Activated naive CD4-positive, alpha-beta T cell treated with anti-CD3 and anti-CD28 coated beads for 36 hours (primary cell): ENCODE measurements at places on chromosomes 2 and 18. TPM values are rescaled to one million over a fixed set of nuclear protein-coding genes. Genes with fewer than 3 reads are reported as not detected.

- no peak for DNase-seq
- H3K36me3 ChIP-seq = no peaks in the 10 kb centered on the region
- no peaks in the 10 kb centered on the region for H3K4me1 ChIP-seq
- H3K27me3 ChIP-seq = peaks cover 8% of the 10 kb centered on the region
- H3K27ac ChIP-seq = no peak overlapping the region
These were observed 496.9 kb downstream of the EPHA4 start for GRCh38 chr2:221075203-221075602.

The MCM6 gene
- total RNA-seq = 221 TPM

DNA sequence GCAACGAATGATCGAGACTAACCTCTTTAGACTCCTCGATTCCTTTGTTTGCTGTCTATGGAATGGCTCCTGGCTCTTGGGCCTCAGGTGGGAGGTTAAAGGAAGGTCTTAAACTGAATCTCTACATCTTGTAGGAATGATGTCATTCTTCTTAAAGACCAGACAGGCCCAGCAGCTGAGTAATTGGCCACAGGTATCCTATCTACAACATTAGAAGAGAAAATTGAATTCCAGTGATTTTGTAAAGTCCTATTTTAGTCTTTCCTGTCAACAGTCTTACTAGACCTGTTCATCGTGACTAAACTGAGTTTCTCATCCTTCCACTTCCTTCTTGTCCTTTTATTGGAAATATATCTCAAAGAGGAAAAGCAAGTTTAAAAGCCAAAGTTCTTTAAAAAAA, 274.8 kb downstream of the ALPK2 start:
- no peak overlapping the region for H3K27ac ChIP-seq
- no peak for DNase-seq
- H3K4me1 ChIP-seq = no peaks in the 10 kb centered on the region
- H3K4me3 ChIP-seq = no peak overlapping the region
- H3K27me3 ChIP-seq = no peaks in the 10 kb centered on the region

The SOCS6 gene
- 0.42 TPM for total RNA-seq

DNA sequence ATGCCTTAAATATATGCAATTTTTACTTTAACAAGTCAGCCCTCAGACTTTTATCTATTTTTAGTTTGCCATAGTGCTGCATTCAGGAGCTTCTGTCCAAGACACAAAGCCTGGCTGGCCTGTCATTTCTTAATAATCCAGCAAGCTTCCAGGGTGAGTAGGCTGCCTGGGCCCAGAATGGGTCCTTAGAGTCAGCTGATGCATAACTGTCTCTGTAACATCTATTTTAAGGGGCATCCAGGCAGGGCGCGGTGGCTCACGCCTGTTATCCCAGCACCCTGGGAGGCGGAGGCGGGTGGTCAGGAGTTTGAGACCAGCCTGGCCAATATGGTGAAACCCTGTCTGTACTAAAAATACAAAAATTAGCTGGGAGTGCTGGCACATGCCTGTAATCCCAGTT, 11.8 kb upstream of the GNLY start:
- H3K4me1 ChIP-seq = no peaks in the 10 kb centered on the region
- DNase-seq = no peak
- no peak overlapping the region for H3K27ac ChIP-seq
- no peaks in the 10 kb centered on the region for H3K36me3 ChIP-seq
- no peak overlapping the region for H3K4me3 ChIP-seq
- H3K27me3 ChIP-seq = no peaks in the 10 kb centered on the region

DNA sequence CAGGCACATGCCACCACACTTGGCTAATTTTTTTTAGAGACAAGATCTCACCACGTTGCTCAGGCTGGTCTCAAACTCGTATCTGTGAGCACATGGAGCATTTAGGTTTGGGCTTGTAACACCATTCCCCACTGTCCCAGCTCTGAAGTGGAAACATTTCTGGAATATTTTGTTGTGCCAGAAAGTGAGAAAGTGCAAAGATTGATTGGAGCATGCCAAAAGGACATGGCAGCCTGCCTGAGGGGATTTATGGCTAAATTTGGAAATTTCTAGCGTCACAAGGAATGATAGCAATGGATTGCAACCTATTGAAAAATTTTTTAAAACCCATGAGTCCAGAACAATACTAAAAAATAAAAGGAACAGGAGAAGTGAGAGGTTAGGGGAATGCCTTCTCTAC, 136.8 kb downstream of the ESCO1 start:
- DNase-seq = no peak
- no peak overlapping the region for H3K4me3 ChIP-seq
- no peak overlapping the region for H3K27ac ChIP-seq
- no peaks in the 10 kb centered on the region for H3K4me1 ChIP-seq
- peaks cover 11% of the 10 kb centered on the region for H3K27me3 ChIP-seq
- H3K36me3 ChIP-seq = no peaks in the 10 kb centered on the region

The PSTPIP2 gene
- 14.3 TPM for total RNA-seq

GRCh38 chr2:22990246-22990645, 394.7 kb upstream of the KLHL29 start:
- no peaks in the 10 kb centered on the region for H3K36me3 ChIP-seq
- H3K27ac ChIP-seq = no peak overlapping the region
- H3K4me3 ChIP-seq = no peak overlapping the region
- no peak for DNase-seq
- no peaks in the 10 kb centered on the region for H3K27me3 ChIP-seq
- H3K4me1 ChIP-seq = no peaks in the 10 kb centered on the region

GRCh38 chr2:191922736-191923651, 76.1 kb upstream of the CAVIN2 start:
- no peaks in the 10 kb centered on the region for H3K4me1 ChIP-seq
- no peak for DNase-seq
- peaks cover 2% of the 10 kb centered on the region for H3K27me3 ChIP-seq
- no peaks in the 10 kb centered on the region for H3K36me3 ChIP-seq
- H3K27ac ChIP-seq = no peak overlapping the region
- no peak overlapping the region for H3K4me3 ChIP-seq

GRCh38 chr2:177893880-177894279, 178.7 kb downstream of the PDE11A start:
- H3K4me1 ChIP-seq = no peaks in the 10 kb centered on the region
- no peak overlapping the region for H3K27ac ChIP-seq
- H3K27me3 ChIP-seq = peaks cover 2% of the 10 kb centered on the region
- no peaks in the 10 kb centered on the region for H3K36me3 ChIP-seq
- H3K4me3 ChIP-seq = no peak overlapping the region

The PPIL3 gene
- 81.3 TPM for total RNA-seq

DNA sequence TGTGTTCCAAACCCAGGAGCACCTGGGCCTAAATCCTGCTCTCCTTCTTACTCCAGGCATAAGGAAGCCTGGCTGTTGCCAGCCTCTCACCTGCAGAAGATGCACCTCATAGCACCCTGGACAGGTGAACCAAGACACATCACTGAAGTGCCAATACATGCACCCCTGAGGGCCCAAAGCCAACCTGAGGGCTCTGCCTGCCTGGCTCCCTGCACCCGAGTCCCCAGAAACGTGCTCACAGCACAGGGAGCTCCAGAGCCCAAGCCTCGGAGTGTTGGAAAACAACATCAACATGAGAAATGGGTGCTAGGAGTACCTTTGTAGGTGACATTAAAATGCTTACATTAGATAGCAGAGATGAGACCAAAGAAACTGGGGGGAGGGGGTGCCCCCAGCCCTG, 96.3 kb upstream of the RAB6C start:
- no peak overlapping the region for H3K27ac ChIP-seq
- no peak for DNase-seq
- no peaks in the 10 kb centered on the region for H3K27me3 ChIP-seq
- H3K4me1 ChIP-seq = no peaks in the 10 kb centered on the region

- H3K27me3 ChIP-seq = no peaks in the 10 kb centered on the region
- peaks cover 5% of the 10 kb centered on the region for H3K4me1 ChIP-seq
These were observed 213.9 kb downstream of the WDPCP start for GRCh38 chr2:63374341-63374740.

The LYPD6 gene
- not detected for total RNA-seq

DNA sequence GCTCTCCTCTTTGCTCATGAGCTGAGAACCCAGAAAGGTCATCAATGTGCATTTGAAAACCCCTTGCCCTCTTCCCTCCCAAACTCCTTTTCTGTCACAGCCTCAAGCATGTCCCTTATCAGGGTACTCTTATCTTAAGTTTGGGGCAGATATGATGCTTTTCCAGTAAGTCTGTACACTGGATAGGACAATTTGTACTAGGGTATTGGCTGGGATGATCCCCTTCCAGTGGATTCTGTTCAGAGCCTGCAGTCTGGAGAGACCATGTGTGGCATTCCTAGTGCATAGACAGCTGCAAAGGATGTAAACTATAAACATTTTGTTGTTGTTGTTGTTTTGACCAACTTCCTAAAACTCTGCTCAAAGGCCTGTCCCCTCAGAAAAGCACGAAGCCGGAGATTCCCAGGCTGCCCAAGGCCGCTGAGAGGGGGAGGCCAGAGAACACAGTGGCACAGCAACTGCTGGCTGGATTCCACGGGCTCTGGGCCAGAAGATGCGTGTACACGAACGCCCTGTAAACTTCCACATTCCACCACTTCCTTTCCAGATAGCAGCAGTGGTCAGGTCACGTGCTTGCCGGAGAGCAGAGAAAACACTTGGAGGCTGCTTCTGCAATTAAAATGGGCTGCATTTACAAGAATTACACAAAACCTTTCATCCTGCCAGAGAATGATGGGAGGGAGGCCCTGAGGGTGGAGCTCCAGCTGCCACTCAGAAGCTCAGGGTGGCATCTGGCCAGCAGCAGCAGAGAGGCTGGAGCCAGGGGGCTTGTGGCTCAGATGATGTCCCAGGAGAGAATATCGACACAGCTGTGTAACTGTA, 42.1 kb downstream of the BMP10 start:
- peak; percentile 85 for DNase-seq
- peak overlapping the region; percentile 77 for H3K27ac ChIP-seq
- H3K4me1 ChIP-seq = peaks cover 60% of the 10 kb centered on the region

DNA sequence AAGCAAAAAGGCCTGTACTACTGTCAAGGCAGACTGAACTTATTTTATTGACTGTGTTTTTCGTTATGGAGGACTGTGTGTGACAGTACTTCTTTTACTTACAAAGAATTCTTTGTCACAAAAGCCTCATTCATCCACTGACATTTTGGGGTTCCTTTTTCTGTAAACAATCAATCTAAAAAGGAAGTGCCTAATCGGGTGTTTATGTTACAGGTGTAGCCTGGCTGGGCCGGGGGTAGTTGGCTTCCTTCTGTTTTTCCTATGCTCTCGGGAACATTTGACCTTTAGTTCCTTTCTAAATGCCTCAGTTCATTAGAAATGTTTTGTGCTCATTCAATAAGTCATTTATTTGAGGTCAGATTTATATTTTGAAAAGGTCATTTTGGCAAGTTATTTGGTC, 8.3 kb downstream of the ZCCHC2 start:
- H3K36me3 ChIP-seq = no peaks in the 10 kb centered on the region
- no peaks in the 10 kb centered on the region for H3K27me3 ChIP-seq
- peaks cover 55% of the 10 kb centered on the region for H3K4me1 ChIP-seq
- no peak for DNase-seq
- no peak overlapping the region for H3K27ac ChIP-seq

DNA sequence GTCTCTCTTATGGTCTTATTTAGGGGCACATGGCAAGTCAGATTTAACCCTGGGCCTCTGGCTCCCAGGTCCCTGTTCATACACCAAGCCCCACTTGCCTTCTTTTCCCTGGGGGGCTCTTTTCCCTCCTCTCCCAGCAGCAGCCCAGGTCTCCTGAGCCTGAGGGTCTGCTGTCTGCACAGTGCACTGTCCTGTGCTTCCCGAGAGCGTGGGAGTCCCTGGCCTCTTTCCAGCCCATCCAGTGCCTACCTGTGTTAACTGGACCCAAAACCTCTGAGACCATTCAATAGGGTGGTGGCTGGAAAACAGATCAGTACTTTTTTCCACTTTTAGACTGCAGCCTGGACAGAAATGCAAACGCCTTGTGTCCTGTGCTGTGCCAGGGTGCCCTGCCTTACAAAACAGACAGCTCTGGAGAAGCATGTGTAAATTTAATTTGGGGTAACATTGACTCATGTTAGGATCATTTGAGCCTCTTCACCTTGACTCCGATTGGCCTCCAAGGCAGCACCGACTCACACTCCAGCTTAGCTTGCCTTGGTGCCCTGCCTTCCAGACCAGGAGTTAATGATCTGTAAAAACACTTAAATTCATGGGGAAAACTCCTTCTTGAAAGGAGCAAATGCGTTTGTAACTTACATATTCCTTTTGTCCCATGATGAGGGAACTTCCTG, 34.3 kb downstream of the TWIST2 start:
- no peak overlapping the region for H3K4me3 ChIP-seq
- H3K27me3 ChIP-seq = peaks cover 8% of the 10 kb centered on the region
- H3K36me3 ChIP-seq = no peaks in the 10 kb centered on the region
- no peak overlapping the region for H3K27ac ChIP-seq
- DNase-seq = no peak

The TBR1 gene
- total RNA-seq = not detected

GRCh38 chr2:36711741-36712314, 15.3 kb downstream of the VIT start:
- no peak overlapping the region for H3K27ac ChIP-seq
- H3K4me1 ChIP-seq = no peaks in the 10 kb centered on the region
- no peak overlapping the region for H3K4me3 ChIP-seq
- H3K36me3 ChIP-seq = no peaks in the 10 kb centered on the region
- H3K27me3 ChIP-seq = peaks cover 5% of the 10 kb centered on the region
- no peak for DNase-seq

DNA sequence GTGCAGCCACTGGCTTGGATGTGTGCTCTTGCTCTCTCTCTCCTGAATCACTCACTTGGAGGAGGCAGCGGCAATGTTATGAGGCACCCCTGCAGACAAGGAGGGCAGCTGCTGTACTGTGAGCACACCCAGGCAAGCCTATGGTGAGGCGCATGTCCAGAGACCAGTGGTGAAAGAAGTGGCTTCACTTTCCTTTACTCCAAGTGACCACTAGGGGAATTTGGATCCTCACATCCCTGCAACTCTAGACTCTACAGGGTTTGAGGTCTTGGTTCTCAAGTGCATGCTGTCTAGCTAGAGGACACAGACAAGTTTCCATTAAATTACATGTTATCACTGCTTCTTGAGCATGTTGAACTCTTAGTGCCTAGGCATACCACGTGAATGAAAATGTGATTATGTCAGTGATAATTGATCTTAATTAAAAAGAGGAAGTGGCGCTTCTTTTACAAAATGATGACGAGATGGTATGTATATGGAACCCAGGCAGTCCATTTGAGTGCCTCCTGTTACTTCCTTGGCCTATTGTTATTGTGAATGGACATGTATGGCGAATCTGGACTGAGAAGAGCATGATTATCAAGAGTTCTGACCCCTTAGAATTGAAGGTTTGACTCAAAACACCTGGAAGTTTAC, 181.0 kb upstream of the CDH2 start:
- no peaks in the 10 kb centered on the region for H3K4me1 ChIP-seq
- H3K27ac ChIP-seq = no peak overlapping the region
- no peaks in the 10 kb centered on the region for H3K27me3 ChIP-seq
- no peak for DNase-seq
- H3K36me3 ChIP-seq = no peaks in the 10 kb centered on the region

The SERPINB4 gene
- not detected for total RNA-seq

DNA sequence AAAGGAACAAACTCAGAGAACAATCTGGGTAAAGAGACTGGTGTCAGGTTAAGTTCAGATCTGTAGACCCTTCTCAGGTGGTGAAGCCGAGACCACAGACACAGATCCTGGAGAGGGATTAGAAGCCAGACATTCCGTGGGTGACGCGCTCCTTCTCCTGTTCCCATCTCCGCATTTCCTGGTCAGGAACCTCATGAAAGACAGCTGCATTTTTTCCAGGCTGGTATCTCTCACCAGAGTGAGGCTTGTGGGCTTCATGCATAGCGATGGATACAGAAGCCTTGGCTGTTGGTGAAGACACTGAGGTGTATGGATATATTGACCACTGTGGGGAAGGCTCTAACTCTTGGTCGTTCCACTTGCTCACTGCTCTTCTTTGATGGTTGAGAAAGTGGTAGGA, 152.6 kb downstream of the FAM210A start:
- peaks cover 6% of the 10 kb centered on the region for H3K36me3 ChIP-seq
- H3K27me3 ChIP-seq = no peaks in the 10 kb centered on the region
- H3K4me3 ChIP-seq = no peak overlapping the region
- DNase-seq = no peak
- no peak overlapping the region for H3K27ac ChIP-seq
- H3K4me1 ChIP-seq = peaks cover 44% of the 10 kb centered on the region

The IL37 gene
- total RNA-seq = not detected
